Effector memory CD8-positive, alpha-beta T cell (primary cell): ENCODE measurements at places on chromosomes 11 and 22.
A peak's percentile ranks its signal among the peaks of the same experiment; 100 is the strongest.

GRCh38 chr11:120334894-120335462, 1.2 kb upstream of the ARHGEF12 start:
- DNase-seq = peak; percentile 75

DNA sequence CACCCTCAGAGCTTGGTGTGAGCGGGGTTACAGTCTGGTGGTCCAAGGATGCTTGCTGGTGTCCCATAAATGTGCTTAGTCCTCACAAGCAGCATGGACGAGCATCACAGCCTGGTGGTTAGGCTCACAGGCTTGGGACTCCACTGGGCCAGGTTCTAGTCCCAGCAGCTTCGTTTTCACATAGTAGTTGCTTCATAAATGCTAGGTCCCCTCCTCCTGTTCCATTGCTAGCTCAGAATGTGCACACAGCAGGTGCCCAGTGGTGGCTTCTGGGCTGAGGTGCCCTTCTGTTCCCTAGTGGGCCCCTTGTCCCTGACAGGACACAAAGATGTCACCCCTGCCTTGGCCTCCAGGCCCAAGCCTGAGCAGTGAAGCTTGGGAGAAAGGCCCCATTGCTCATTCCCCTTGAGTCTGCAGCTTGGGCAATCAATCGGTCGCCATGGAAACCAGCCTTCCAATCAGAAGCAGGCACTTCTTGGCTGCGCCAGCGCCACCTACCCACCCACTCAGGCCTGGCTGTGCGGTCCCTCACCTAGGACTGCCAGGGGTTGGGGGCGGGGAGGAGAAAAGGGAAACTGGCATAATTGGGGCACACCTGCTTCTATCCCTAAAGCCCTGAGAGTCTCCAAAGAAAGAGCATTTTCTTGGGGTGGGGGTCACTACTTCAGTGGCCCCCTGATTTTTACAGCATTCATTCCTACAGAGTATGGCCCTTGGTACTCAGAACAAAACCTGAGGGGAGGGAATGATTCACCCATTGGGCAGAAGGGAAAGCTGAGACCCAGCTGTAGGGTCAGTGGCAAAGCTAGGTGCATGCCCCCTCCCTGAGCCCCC, 48.1 kb downstream of the CYTH4 start:
- DNase-seq = no peak

DNA sequence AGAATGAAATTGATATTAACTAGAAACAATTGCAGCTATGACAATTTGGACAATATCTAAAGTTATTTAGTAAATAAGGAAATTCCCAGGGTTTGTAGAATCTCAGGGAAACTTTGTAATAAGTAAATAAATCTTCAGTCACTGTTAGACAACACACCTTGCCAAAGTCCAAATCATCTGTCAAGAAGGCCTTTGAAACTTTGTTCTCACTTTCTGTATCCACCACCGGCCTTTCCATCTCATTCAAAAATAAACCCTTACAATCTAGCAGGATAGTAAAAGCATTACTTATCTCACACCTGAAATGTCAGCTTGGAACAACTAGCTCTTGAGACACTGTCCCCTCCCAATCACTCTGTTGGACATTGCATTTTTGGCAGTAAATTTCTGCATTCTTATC, 7.9 kb downstream of the NNMT start:
- no peak for DNase-seq

DNA sequence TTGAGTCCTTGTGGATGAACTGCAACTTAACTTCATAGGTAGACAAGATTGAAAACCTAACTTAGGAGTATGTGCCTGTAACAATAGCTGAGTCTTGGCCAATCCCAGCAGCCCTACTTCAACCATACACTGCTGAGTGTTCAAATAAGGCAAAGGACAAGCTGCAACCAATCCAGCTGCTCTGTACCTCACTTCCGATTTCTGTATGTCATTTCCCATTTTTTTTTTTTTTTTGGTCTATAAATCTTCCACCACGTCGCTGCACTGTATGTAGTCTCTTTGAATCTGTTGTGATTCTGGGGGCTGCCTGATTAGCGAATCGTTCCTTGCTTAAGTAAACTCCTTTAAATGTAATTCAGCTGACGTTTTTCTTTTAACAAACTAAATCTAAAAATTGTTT, 35.4 kb upstream of the FLI1 start:
- DNase-seq = no peak

- DNase-seq = no peak
These were observed 99.1 kb upstream of the GRAMD1B start for GRCh38 chr11:123330948-123331347.

DNA sequence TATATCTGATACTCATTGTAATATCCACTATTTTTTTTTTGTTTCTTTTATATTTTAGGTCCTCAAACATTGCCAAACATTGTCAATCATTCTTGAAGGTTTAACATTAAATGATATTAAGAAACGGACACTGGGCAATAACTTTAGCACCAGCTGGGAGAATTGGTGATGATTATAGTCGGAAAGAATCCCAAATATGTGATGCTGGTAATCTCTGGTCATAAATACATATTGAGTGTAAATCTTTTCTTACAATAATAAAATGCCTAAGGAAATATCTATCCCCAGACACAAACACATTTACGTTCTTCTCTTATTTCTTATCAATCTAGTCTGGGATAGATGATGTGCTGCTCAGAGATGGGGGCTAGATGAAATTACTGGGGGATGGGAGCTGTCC, 25.2 kb downstream of the OR51E2 start:
- no peak for DNase-seq

DNA sequence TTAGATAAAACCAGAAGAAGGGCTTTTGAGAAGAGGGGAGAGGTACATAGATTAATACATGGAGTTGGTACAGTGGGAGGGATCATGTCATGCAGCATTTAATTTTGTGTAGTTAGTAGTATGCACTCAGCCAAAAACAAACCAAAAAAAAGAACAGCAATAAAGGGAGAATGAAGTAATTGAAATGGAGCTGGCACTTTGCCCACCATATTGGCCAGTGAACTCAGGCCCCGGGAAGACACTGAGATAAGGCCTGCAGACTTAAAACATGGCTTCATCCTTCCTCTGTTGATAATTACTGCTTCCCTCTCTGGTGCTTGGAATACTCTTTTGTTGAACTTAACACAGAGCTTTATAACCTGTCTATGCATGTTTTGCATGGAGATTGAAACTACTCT, 3.1 kb downstream of the PANX1 start:
- no peak for DNase-seq

- no peak for DNase-seq
These were observed 10.2 kb upstream of the GRK3 start for GRCh38 chr22:25554238-25554671.

DNA sequence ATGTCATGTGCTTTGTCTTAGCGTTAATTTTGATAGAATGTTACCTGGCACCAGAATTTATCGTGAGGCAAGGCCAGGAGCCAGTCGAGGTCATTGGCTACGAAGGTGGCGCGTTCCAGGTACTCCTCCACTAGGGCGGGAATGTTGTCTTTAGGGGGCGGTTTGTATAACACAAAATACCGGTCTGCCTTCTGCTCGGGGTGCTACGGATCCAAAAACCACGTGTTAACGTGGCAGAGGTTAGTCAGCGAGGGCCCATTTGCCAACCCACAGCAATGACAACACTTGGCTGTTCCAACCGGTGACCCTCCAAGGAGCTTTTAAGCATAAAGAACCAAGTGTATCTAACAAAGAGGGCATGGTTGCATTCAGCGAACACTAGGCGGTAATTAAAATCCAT, 12.5 kb downstream of the ASCC2 start:
- DNase-seq = no peak

DNA sequence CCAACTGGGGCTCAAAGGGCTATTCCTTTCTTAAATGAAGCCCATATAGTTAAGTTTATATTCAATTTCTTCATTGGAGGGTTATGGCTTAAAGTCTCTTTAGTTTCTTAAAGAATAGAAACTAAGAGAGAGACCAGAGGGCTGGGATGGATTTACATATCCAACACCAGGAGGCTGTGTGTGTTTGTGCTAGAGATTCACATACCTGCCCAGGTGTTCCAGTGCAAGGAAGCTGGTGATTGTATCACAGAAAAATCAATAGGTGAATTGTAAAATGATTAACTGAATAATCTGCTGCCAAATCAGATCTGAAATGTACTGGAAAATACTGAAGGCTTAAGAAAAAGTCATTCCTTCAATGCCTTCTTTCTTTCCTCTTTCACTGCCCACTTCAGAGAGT, 148.2 kb upstream of the BDNF start:
- no peak for DNase-seq

GRCh38 chr22:47695176-47695575, 932.7 kb downstream of the TBC1D22A start:
- DNase-seq = no peak

DNA sequence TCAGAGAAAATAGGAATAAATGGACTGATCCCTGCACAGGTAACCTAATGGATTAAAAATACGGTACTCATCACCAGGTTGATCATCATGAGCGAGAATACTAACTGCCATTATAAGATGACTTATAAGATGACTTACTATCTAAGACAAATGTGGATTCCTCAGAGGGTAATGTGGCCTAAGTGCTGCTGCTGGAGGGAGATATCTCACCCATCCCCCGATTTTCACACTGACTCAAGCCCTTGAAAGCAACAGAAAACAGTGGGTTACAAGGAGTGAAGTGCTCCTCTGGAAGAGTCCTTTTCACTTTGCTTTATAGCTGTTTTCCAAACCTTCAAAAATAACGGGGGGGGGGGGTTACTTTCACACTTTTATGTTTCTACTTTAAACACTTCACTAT, 920 bp downstream of the TMEM218 start:
- no peak for DNase-seq

DNA sequence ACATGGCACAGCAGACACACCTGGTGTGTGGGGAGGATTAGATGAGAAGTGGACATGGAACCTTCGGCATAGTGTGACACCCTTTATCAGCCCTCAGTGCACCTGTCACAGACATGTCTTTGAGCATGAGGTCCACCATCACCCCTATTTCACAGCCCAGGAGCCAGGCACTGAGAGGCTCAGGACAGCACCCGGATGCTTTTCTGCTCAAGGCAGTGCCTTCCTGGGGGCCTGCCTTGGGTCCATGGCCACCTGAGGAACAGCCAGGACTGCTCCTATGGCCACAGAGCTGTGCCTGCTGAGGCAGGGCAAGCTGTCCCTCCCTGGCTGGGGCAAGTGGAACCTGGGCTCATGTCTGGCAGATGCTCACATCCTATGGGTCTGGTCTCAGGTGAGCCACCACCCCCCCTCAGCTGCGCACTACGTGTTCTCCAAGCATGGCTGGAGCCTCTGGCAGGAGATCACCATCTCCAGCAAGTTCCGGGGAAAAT, 75.8 kb downstream of the MORC2 start:
- no peak for DNase-seq

- DNase-seq = no peak
These were observed 56.1 kb downstream of the SYN3 start for GRCh38 chr22:33002035-33002434.

- DNase-seq = no peak
These were observed 56.8 kb downstream of the C22orf31 start for GRCh38 chr22:29004647-29005371.

DNA sequence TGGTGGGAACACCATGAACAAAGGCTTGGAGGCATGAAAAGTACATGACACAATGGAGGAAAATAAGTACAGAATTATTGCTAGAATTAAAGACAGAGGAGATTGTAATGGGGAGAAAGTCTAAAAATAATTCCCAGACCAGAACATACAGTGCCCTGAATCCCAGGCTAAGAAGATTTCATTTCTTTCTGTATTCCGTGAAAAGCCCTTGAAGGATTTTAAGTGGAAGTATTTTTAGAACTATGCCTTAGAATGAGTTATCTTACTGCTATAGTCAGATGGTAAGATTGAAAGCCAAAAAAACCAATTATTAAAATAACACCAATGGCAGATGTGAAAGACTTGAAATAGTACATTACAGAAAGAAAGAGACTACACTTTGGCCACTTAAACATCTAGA, 36.1 kb upstream of the SLC5A12 start:
- DNase-seq = no peak

DNA sequence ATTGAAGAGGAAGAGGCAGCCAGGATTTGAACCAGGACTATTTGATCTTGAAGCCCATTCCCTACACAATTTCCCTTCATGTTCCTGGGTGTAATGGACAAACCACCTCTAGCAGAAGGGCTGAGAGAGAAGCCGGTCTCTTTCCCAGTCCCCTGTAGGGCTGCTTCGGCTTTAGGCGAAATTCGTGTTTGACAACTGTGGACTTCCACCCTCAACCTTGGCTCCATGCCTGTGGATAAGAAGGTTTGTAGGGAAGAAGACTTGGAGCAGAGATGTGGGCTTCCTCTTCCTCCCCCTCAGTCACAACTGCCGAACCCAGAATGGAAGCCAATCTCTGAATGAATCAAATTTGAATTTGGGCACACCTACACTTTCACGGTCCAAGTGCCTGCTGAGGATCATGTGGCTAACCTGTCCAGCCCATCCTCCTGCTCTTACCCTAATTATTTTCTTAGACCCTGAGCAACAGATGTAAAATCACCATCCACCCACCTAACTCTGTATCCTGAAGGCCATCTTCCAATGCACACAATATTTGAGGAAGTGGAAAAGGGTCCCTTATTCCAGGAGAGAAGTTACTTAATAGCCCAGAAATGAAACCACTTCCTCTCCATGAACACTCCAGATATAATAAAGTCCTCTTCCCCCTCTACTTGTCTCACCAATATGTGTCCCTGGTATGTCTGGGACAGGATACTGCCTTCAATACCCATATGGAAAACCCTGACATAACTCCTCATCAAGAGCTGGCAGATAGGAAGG, 10.1 kb upstream of the SCN2B start:
- no peak for DNase-seq

DNA sequence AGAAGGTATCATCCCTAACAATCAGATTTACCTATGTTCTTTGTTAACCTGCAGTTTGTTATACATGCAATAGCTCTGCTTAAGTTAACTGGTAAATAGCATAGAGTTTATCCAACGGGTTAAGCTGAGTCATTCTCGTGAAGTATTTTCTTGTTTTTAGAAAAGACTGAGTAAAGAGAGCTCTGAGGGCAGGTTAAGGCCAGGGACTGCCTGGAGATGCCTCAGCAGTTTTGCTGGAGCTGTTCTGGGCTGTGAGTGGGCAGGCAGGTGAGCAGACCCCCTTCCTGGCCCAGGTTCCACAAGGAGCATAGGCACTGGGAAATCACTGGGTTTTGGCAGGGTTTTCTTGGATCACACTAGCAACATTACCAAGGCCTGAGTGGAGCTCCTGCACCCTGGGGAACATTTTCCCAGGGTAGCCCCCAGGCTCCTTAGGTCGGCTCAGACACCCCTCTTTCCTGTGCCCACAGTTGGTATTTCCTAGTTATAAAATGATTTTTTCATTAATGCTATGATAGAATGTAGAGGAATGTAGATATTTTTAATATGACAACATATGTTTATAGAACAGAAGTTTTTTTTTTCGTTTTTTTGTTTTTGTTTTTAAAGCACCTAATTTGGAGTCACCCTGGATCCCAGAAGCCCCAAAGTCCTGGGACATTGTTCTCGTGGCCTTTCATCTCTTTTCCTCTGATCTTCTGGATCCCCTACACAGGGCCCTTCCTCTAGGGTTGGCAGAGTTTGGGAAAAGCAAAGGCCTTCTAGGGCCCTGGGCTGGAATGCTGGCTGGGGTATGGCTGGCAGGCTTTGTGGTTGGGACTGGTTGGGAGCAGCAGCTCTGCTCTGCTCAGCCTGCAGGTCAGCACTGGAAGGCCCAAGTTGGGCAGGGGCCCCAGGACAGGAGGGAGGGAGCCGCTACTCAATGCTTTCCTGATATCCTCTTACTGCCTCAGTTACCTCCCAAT, 26.7 kb downstream of the IRAG1 start:
- no peak for DNase-seq
